ENCODE measurements at places on chromosomes 16 and 17.

DNA sequence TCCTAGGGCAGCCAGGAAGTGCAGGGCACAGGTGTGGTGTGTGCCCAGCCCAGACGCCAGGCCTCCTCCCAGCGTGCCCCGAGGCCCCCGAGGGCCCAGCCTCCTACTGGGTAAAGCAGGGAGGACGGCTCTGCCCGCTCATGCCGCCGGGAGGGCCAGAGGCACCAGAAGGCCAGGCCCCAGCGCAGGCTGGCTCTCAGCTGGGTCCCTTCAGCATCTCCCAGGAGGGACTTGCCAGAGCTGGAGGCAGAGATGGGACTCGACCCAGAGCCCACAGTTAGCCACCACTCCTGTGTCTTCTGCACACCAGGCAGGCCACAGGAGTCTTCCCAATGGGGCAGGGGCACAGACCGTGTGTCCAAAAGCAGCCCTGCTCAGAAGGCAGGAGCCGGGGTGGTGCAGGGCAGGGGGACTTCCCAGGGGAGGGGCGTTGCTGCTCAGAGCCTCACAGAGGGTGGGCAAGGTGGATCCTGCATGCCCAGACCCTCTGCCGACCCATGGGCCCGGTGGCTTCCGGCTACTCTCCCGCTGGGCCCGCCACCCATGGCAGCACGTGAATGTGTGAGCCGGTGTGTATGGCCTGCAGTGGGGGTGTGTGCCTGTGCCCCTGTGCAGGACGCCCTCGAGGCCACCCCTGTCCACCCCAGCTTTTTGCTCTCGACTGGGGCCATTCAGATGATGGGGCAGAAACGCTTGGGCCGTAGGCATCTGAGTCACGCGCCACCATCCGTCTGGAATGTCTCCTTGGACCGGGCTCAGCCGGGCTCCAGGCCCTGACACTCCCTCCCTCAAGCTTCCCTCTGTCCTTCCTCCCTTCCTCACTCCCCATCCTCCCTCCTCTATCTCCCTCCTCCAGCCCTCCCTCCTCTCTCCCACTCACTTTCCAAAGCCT is 5.7 kb upstream of the ZNF469 start:
- no peak for DNase-seq

- no peak for DNase-seq
These were observed 63.4 kb downstream of the BRIP1 start for GRCh38 chr17:61799812-61800484.

DNA sequence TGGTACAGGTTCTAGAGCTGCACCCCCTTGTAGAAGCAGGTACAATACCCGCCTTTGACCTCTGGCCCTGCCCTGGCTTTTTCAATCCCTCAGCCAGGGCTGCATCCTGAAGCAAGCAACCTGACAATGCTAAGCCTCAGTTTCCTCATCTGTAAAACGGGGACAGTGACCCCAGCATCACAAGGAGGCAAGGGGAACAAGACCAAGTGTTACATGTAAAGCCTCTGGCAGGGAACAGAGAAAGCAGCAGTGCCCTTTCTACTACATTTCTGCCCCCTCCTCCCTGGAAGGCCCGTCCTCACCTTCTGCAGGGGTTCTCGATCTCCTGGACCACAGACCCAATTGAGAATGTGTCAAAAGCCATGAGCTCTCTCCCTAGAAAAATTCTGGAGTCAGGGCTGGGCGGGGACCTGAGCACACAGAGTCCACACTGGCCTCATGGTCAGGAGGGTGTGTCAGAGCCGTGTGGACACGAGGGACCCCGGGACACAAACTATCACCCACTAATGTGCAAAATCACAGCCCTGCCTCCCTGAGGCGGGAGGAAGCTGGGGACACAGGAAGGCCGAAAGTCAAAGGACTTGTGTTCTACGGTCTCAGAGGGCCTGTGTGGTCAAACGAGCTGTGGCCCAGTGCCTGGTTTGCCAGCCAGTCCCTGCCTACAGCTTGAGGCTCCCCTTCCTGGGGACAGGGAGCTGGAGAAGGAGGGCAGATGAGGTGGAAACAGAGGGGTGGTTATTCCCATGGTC is 27.5 kb downstream of the LRRC75A start:
- DNase-seq: no peak

GRCh38 chr17:65780111-65780510 is 218.7 kb upstream of the AXIN2 start:
- no peak for DNase-seq

DNA sequence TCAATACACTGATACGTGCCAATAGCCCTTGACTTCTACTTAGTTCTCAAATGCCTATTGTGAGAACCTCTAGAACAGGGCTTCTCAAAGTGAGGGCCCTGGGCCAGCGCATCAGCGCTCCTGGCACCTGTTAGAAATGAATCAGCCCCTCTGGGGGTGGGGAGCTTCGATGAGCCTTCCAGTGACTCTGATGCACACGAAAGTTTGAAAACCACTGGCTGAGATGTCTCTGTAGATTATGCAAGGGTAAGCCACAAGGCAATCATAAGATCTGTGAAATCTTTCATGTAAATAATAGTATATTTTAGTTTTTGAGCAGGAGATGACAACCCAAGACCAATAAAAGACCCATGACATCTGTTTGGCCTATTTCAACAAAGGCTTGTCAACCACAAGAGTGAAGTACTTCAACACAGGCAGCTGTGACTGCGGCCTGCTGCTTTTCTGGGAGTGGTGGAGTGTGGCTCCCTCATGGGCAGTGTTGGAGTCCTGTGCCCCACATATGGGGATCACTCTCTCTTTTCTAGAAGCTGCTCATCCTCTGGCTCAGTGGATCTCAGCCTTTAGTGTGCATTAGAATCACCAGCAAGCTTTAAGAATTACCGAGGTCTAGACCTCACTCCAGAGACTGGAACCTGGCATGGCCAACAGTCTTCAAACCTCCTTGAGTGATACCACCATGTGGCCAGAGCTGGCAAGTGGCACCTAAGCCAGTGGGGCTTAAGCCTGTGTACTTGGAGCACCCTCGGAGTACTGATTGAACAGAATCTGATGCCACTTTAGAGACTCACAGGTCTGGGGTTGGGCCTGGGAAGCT is 5.8 kb downstream of the MTHFSD start:
- no peak for DNase-seq

Measured in NCI-H460 (cell line).